Stimulated activated CD8-positive, alpha-beta memory T cell treated with anti-CD3 and anti-CD28 coated beads, Interleukin-12 subunit alpha, Interleukin-12 subunit beta, amount 100 ng/mL, for 4 hours (primary cell): ENCODE measurements at places on chromosomes 2 and 18.

GRCh38 chr2:219182331-219183150 is 4.5 kb downstream of the RETREG2 start:
- no peak for DNase-seq

DNA sequence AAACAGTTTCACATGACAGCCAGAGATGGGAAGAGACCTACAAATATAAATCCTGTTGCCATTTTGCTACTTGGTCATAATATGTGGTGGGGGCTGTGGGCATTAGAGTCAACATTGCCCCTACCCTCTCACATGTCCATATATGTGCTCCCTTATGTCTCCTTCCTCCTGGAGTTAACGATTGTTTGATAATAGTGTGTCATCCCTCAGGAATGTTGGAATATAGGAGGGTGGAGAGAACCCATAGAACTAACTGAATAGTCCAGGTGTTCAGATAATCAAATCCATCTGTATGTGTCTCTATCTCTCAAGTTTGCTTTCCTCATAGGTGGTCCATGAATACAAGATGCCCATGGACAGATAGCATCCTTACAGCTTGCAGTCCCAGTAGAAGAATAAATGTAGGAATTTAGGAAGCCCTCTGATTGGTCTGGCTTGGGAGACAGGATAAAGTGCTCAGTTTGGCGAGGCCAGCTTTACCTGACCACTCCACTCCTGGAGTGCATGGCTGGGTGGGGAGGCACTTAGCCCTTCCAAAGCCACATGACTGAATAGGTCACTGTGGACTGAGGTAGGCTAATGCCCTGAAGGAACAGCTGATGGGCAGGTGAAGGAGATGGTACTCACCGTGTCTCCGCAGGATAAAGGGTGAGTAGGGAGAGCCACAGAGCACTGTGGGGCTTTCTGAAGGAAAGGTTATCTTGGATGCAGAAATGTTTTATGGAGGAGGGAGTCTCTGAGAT is 166.9 kb downstream of the CDCA7 start:
- DNase-seq, result no peak

GRCh38 chr18:3411854-3412268 is 38.1 kb upstream of the TGIF1 start:
- DNase-seq, result no peak

- DNase-seq, result no peak
These were observed 412.5 kb upstream of the SPHKAP start for GRCh38 chr2:228594012-228594411.

DNA sequence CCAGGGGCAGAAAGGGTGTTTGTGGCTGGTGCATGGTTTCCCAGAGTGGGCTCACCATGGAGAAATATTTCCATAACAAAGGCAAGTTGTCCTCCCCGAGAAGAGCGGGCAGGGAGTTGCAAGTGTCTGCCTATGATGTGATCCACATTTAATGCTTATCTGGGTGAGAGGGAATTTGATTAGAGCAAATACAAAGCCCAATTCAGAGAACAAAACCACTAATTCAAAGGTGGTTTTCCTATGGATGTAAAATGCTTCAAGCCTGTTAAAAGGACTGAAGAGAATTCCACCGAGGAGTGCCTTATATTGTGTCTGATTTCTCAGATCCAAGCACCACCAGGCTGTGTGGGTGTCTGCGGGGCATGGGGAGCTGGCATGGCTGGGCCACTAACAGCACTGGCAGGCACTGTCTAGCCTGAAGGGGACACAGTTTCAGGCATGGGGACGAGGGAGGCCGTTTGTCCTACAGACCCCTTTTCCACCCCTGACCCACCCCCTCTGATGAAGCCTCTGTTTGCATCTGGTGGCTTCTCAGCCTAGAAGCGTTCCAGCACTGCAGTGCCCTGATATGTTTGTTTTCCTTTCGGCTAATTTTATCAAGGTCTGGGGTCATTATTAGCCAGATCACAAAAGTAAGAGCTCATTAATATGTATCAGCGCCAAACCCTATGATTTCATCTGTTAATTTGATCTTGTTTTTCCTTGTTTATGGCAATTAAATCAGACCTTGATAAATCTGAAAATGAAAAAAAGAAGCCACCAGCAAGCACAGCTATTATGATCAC is 357.3 kb downstream of the HRH4 start:
- no peak for DNase-seq

DNA sequence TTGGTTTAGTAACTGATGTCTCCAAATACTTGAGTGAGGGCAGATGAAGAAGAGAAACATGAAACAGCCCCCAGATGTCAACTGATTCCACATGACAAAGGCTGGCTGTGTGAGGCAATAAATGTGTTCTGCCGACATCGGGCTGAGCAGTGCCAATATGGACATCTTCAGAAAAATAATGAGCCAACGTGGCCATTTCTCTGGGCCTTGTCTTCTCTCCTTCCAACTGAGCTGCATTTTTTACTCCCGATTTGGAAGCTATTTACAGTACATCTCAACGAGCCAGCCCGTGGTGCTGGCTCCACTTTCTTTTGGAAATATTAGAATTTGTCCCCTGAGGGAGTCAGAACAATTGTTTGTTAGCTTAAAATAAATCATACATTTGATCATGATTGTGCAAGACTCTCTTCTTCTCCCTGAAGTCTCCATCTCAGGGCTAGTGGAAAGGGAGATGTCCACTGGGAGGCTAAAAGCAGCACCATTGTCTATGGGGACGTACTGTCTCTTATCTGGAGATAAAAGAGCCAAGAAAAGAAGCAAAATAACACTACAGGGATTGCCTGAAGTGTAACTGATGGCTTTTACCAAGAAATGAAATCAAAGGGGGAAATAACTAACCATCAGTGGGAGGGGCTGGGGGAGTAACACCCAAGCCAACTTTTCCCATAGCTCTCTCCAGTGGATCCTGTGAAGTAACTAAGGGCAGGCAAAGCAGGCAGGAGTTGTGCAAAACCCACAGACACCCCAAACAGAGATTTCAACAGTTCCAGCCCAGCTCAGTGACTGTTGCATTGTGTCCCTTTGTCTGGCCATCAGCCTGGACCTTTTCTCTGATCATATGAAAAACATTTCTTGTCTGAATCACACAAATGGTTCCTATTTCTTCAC is 114.8 kb downstream of the RDH14 start:
- no peak for DNase-seq

- DNase-seq, result no peak
These were observed 11.5 kb downstream of the VPS4B start for GRCh38 chr18:63410792-63411191.

- no peak for DNase-seq
These were observed 7.5 kb downstream of the DPYSL5 start for GRCh38 chr2:26855466-26855865.

DNA sequence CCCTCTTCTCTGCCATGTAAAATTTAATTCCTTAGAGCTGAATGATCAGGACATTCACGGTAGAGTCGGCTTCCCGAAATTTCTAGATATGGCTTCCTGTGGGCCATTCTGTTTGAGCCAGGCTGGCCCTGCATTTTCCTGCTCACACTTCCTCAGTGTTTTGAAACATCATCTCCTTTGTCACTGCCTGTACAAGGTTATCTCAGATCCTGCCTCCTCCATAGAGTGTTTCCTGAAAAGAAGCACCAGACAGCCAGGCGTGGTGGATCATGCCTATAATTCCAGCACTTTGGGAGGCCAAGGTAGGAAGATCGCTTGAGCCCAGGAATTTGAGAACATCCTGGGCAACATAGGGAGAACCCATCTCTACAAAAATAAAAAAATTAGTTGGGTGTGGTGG is 43.6 kb downstream of the GRHL1 start:
- DNase-seq, result no peak

- DNase-seq, result no peak
These were observed 517.5 kb upstream of the SPHKAP start for GRCh38 chr2:228698963-228699362.

GRCh38 chr18:79515944-79516351 is 120.2 kb downstream of the NFATC1 start:
- no peak for DNase-seq

DNA sequence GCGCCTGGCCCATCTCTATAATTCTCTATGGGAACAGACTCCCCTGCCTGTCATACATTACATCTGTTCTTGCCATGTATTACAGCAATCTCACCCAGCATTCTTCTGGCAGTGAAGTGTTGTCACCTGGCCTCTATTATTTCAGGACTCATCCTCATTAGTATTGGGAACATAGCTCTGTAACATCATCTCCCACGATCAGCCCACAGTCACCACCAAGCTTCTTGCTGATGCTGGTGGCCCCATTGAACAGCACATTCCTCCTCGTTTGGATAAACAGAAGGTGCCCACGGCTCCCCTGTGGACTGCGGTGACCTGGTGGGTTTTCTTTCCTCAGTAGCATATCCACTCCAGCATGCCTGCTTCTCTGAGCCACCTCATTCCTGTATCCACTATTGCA is 21.5 kb downstream of the CHCHD5 start:
- DNase-seq, result no peak

DNA sequence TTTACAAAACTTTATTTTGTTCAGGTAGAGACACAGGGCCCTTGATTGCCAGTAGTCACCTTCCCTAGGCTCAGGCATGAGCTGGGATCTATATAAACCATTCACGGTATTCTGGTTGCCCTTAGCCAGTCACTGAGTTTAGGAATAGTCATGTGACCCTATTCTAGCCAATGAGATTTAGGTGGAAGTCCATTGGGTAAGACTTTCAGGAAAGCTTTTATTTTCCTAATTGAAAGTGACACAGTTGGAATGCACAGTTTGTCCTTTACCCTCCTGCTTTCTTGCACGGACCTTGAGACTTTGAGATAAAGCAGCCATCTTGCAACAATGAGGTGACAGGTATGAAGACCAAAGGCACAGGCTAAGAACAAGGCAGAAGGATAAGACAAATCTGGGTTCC is 21.5 kb downstream of the SLC4A5 start:
- DNase-seq, result no peak

DNA sequence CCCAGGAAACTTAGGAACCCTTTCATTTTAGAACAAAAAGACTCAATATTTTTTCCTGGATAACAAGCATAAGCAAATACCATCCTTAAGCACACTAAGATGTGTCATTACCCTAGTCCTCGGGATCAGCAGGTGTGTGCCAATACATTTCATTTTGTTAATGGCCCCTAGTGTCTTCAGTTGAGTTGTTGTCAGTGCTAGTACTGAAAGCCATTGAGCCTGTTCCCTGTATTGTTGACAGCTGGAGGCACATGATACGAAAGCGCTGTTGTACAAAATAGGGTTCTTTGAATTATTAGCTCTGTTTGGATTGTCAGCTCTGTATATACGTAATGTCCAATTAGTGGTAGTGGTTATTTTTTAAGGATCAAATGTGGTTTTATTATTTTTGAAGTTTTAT is 29.5 kb downstream of the VAPA start:
- DNase-seq, result no peak

DNA sequence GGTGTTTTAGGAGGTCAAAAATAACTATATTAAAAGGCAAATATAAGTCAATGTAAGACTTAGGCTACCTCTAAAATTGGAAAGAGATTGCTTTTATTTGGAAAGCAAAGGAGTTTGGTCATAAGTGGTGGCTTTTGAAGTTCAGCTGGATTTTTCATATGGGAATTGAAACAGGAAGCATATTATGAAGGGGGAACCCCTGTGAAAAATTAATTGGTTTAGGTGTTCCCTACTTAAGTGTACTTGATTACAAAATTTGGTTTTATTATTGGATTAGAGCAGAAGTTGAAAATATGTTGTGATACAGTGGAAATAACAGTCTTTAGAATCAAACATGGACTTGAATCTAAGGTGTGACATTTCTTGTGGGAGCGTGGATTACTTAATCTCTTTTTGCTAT is 121.4 kb upstream of the TTC27 start:
- no peak for DNase-seq

DNA sequence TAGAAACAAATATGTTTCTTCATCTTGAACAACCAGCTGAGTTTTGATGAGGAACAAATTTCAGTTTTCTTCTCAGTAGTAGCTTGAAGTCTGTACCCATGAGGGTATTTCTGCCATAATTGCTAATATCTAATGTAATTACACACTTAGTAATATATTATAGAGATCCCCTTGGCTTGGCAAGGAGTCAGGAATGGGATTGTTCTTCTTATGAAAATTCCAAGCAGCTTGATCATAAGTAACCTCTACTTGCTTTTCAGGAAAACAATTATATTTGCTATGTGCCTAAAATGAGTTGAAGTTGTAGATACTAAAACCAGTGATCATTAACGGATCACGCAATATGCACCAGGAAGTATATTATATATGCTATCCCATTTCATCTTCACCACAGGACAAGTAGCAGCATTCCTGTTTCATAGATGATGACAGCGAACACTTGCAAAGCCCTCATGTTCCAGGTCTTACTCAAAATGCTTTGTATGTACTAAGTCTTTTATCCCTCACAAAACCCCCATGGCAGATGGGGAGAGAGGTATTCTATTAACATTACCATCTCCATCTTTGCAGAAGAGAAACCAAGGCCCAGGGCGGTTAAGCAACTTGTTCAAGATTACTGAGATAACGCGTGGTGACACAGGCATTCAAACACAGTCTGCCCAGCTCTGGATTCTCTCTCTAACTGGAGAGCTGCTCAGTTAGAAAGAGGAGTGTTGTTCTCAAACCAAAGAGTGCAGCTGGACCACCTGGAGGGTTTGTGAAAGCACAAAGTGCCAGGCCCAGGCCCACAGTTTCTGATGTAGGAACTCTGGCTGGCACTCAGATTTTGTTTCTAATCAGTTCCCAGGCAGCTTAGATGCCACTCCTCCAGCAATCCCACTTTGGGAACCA is 21.8 kb upstream of the RGPD4 start:
- no peak for DNase-seq

DNA sequence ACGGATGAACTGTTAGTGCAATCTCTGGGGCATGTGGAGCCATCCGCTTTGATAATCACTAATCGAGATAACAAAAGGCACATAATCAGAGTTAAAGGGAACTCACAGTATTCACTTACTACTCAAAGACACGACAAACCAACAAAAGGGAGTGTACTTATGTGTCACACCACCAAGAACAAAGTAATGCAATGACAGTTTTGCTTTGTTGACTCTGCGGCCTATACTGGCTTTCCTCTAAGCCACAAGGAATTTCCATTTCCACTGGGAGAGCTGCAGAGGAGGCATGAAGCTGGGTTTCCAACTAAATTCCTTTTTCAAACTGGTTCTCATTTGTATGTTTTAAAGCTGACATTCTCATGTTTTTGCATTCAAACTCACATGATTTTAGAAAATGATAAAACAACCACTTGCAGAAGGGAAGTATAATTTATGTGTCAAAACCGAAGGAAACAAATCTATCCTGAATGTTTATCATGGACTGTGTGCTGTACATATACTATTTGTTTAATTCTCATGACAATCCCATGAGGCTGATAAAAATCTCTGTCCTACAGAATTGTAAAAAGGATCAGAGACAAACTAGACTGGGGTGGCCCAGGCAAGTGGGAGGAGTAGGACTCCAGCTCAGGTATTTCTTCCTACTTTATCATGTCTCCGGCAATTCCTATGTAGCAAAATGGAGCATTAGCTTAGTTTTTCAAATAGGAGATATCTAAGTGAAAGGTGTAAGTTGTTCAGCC is 149.6 kb upstream of the SMAD7 start:
- DNase-seq, result no peak

- no peak for DNase-seq
These were observed 153.6 kb downstream of the NCKAP5 start for GRCh38 chr2:133414486-133415209.

GRCh38 chr2:229037621-229038020 is 233.5 kb downstream of the PID1 start:
- DNase-seq, result no peak
